PC-3 (cell line): ENCODE measurements at places on chromosomes 1 and 21. TPM values are rescaled to one million over a fixed set of nuclear protein-coding genes. Genes with fewer than 3 reads are reported as not detected.

GRCh38 chr1:82700476-82700875 is 899.7 kb downstream of the ADGRL2 start:
- H3K4me3 ChIP-seq: no peak overlapping the region
- H3K27me3 ChIP-seq: peaks cover 28% of the 10 kb centered on the region; the same call in 1 of the 2 replicates
- DNase-seq: no peak
- no peaks in the 10 kb centered on the region for H3K36me3 ChIP-seq
- no peaks in the 10 kb centered on the region for H3K4me1 ChIP-seq
- H3K27ac ChIP-seq: no peak overlapping the region

- DNase-seq: no peak
- no peaks in the 10 kb centered on the region for H3K27me3 ChIP-seq
- no peak overlapping the region for H3K4me3 ChIP-seq
- no peaks in the 10 kb centered on the region for H3K4me1 ChIP-seq
These were observed 16.7 kb upstream of the NADK start for GRCh38 chr1:1794999-1795398.

DNA sequence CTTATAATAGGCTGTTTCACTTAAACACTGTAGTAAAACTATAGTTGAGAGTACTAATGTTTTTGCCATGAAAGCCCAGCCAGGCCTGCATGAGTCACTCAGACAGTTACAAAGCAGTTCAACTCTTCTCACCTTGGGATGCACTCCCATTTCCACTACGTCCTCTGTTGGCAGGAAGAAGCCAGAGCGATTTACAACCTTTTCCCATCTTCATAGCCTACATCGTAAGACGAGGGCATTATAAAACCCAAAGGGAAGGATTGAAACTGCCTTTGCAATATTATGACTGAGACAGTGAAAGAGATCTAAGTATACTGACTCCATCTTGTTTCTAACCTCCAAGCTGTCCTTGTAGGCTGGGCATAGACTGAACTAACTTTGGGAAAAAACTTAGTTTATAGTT is 71.8 kb upstream of the CSF1 start:
- H3K36me3 ChIP-seq: no peaks in the 10 kb centered on the region
- peaks cover 17% of the 10 kb centered on the region for H3K4me1 ChIP-seq
- peak; percentile 66 for DNase-seq
- peak overlapping the region; percentile 51 for H3K27ac ChIP-seq

DNA sequence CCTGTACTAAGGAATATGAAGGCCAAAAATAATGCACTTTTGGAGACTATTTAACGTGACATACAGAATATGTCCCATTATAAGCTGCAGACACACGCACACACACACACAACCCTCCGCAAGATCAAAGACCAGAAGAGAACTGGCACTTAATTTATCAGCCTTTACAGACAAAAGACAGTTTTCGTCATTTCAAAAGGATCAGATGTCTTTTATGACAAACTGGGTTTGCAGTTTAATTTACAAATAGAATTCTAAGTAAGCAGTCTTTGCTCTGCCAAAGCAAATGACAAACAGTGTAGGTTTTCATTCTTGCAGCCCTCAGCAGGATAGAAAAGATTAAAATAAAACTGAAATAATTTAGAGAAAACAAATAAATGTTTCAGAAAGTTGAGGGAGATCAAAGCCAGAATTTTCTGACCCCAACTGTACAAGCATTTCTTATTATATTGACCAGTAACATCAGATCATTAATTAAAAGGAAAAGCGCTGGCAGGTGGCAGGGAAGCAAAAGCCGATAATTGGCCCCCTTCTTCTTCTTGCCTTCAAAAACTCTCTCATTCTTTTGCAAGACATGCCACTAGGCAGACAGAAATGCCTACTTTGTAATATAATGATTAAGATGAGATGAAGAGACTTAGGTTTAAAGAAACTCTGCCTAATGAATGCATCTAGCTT is 169.0 kb downstream of the DENND1B start:
- no peak overlapping the region for H3K27ac ChIP-seq
- no peak overlapping the region for H3K4me3 ChIP-seq
- H3K36me3 ChIP-seq: no peaks in the 10 kb centered on the region
- DNase-seq: no peak
- no peaks in the 10 kb centered on the region for H3K27me3 ChIP-seq
- no peaks in the 10 kb centered on the region for H3K4me1 ChIP-seq

The ST6GALNAC5 gene
- 0.36 and 1.2 TPM in 2 replicates for total RNA-seq

The MATN1 gene
- total RNA-seq: 0.63 TPM in 1 of 2 replicates, not detected in the other

GRCh38 chr1:117372863-117373412 is 5.7 kb downstream of the MAN1A2 start:
- no peak overlapping the region for H3K4me3 ChIP-seq
- peak; percentile 34 for DNase-seq
- no peak overlapping the region for H3K27ac ChIP-seq
- H3K36me3 ChIP-seq: no peaks in the 10 kb centered on the region
- H3K27me3 ChIP-seq: no peaks in the 10 kb centered on the region
- H3K4me1 ChIP-seq: peaks cover 31% of the 10 kb centered on the region

DNA sequence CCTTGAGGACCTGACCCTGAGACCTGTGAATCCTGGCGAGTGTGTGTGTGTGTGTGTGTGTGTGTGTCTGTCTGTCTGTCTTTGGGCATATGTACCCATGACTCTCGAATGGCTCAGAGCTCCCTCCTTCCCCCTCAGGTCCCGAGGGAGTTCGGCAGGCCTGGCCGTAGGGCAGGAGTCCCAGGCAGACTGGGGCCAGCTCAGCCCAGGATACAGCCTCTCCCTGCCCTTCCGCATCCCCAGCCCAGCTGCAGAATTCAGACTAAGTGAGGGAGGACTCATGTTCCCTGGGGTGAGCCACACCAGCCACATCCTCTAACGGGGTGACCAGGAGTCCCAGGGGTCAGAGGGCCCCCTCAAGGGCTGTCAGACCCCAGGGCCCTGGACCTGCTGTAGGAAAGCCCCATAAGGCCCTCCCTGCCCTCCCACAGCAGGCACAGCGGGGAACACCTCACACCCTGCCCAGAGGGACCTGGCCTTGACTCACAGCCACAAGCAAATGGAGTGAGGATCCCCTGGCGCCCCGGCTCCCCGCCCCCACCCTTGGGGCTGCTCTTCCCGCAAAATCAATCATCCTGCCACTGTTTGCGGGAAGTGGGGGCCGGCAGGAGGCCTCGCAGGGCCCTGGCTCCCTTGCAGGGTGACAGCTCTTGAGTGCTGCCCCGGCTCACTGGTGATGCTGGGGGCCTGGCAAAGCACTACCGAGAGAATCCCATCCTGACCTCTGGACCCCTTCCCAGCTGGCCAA is 101.7 kb upstream of the CASZ1 start:
- H3K4me1 ChIP-seq: peaks cover 44% of the 10 kb centered on the region
- H3K36me3 ChIP-seq: no peaks in the 10 kb centered on the region
- no peak overlapping the region; the same call in 1 of the 2 replicates for H3K4me3 ChIP-seq
- H3K27me3 ChIP-seq: no peaks in the 10 kb centered on the region

- H3K4me3 ChIP-seq: no peak overlapping the region
- H3K36me3 ChIP-seq: no peaks in the 10 kb centered on the region
- peak overlapping the region; percentile 34 for H3K27ac ChIP-seq
- peak; percentile 79 for DNase-seq
- H3K27me3 ChIP-seq: no peaks in the 10 kb centered on the region
These were observed 395.4 kb downstream of the NTNG1 start for GRCh38 chr1:107536266-107536665.

GRCh38 chr1:100778748-100779147 is 59.2 kb downstream of the VCAM1 start:
- no peaks in the 10 kb centered on the region for H3K27me3 ChIP-seq
- no peak overlapping the region for H3K27ac ChIP-seq
- no peaks in the 10 kb centered on the region for H3K4me1 ChIP-seq
- H3K4me3 ChIP-seq: no peak overlapping the region
- H3K36me3 ChIP-seq: no peaks in the 10 kb centered on the region

DNA sequence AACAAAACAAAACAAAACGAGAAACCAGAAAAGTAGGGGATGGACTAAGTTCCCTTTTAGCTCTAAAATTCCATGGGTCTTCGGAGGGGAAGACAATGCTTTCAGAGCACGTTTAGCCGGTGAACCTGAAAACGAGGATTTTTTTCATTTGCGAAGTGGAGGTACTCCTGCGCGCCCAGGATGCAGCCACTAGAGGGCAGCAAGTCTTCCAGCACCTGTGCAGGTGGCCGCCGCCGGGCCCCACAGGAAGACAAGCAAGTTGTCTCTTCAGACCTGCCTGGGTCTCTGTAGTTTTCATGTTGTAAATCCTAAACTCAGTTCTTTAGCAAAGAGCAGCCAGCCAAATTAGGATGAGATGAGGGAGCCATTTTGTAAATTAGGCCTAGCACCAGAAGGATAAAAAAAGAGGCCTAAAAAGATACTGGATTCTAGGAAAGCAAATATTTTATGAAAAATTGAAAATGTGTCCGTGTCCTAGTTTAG is 17.7 kb upstream of the SNX27 start:
- no peaks in the 10 kb centered on the region for H3K27me3 ChIP-seq
- H3K36me3 ChIP-seq: no peaks in the 10 kb centered on the region
- peaks cover 26% of the 10 kb centered on the region for H3K4me1 ChIP-seq
- peak; percentile 89 for DNase-seq
- H3K4me3 ChIP-seq: peak overlapping the region; percentile 27; the same call in 1 of the 2 replicates
- no peak overlapping the region for H3K27ac ChIP-seq

The OSCP1 gene
- 3.8 and 7.3 TPM in 2 replicates for total RNA-seq

The CTH gene
- 8.5 and 13.2 TPM in 2 replicates for total RNA-seq

The TMED5 gene
- 51.6 and 59.2 TPM in 2 replicates for total RNA-seq

- no peaks in the 10 kb centered on the region for H3K4me1 ChIP-seq
- H3K27me3 ChIP-seq: peaks cover 36% of the 10 kb centered on the region
- H3K36me3 ChIP-seq: no peaks in the 10 kb centered on the region
- no peak overlapping the region for H3K27ac ChIP-seq
These were observed 151.6 kb downstream of the GRIK3 start for GRCh38 chr1:36882536-36883285.

The LCE1E gene
- not detected in 2 replicates for total RNA-seq
